Glutamatergic neuron (in vitro differentiated cells): ENCODE measurements at places on chromosomes 12 and 14. TPM values are rescaled to one million over a fixed set of nuclear protein-coding genes. Genes with fewer than 3 reads are reported as not detected.

DNA sequence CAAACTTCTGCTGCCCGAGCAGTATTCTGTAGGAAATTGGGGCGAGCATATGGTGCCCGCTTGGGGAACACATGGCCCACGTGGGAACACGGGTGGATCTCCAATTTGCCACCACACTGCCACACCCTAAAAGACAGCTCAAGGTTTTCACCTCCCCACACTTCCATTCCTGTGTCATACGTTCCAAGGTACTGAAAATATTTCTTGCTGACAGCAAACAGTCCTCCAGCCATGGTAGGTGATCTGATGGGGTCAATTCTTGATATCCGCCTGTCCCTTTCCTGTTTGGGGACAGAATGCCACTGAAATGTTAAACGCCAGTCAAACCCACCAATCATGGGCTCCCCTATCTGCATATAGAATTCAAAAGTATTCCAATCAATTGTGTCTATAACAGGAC is 1.2 kb downstream of the GALNT4 start:
- no peak for DNase-seq

DNA sequence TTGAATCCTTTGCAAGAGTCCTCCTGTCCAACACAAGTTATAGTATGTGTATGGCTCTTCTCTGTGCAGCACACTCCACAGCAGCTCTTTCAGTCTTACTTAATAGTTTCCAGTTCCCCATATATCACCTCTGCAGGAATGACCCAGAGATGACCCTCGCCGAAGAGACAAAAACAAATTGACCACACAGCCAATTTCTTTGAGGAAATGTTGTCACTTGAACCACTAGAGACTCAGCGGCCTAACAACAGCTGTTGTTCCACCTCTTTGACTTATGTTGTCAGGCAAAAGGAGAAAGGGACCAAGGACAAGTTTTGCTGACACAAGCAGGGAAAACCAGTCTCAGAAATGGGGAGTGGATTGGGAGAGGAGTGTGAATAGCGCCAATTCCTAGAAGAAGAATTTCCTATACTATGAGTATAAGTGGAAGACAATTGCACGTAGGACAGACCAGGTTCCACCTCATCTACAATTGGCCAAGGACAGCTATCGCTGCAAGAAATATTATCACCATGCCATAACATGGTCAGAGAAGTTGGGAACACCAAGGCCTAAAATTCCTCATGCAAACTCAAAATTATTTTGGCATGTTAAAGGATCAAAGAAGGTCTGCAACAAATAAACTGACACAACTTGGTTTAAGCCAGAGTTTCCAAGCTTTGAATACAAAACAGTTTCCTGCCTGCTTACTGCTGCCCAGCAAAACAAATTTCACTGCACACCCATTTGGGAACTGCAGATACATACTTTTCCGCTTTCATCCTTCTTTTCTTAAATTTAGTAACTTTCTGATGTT is 41.7 kb upstream of the ITPR2 start:
- DNase-seq: no peak

DNA sequence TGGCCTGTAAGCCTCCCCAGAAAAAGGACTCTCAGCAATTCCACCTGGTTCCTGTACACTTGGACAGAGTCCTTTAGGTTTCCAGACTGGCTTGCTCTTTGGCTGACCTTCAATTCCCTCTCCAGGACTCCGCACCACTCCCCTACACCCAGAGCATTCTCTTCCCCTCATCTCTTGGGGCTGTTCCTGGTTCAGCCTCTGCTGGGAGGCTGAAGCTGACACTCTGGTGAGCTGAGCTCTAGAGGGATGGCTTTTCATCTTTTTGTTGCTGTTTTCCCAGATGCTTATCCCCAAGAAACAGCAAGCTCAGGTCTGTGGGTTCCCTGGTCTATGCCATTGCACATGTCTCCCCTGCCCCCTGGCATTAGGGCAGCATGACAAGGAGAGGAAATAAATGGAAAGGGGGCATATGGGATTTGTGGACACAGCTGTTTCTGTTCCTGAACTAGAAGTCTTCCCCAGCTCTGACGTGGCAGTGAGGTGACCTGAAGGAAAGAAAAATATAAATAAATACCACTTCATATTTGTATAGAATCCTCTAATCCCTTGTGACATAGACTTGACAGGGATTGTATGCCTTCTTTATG is 1.3 kb downstream of the RNASE7 start:
- no peak for DNase-seq

GRCh38 chr12:9122091-9122609 is 6.4 kb upstream of the A2M start:
- DNase-seq: no peak

GRCh38 chr12:11880381-11880780 is 190.4 kb upstream of the BCL2L14 start:
- DNase-seq: no peak

GRCh38 chr12:103580026-103580425 is 7.0 kb upstream of the STAB2 start:
- DNase-seq: no peak

GRCh38 chr12:112486361-112486760 is 67.6 kb downstream of the PTPN11 start:
- DNase-seq: no peak

DNA sequence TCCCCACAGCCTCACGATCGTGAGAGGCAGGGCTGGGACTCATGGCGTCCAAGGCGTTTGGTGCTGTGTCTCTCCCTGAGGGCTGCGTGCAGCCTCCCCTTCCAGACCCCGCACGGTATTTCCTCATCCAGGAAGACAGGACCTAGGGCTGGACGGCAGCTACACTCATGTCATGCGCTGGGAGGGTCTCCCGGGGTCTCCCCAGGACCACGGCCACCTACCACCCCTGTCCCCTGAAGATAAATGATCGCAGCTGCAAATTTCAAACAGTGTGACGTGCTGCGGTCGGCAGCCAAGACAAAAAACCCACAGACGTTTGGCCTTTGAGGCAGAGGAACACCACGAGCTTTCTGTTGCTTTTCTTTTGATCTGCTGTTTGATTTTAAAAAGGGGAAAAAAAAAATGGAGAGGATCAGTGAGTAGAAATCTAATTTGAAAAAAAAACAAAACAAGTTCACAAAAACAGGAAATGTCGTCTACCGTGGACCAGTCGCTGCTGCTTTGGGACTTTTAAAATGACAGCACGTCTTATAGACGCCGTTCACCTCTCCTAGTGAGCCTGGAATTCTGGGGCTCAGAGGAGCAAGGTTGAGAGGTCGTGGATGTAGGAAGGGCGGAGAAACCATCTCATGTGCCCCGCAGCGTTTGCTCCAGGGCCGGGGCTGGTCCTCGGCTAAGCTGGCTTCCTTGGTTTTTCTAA is 237.6 kb downstream of the SLC41A2 start:
- DNase-seq: no peak

GRCh38 chr12:118326991-118327390 is 45.7 kb downstream of the TAOK3 start:
- DNase-seq: no peak

DNA sequence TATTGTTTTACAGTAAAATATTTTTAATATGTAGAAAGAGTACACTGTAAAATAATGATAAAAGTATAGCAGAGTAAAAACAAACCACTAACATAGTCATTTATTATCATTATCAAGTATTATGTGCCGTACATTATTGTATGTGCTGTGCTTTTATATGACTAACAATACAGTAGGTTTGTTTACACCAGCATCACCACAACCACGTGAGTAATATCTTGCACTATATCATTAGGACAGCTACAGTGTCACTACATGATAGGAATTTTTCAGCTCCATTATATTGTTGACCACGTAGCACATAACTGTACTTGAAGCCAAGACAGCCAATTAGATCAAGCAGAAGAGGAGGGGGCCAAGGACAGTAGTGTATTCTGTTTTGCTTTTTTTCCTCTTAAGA is 415.4 kb downstream of the RAD51B start:
- DNase-seq: no peak

- no peak for DNase-seq
Measured at GRCh38 chr14:49989966-49990365, 97.1 kb downstream of the ARF6 start.

DNA sequence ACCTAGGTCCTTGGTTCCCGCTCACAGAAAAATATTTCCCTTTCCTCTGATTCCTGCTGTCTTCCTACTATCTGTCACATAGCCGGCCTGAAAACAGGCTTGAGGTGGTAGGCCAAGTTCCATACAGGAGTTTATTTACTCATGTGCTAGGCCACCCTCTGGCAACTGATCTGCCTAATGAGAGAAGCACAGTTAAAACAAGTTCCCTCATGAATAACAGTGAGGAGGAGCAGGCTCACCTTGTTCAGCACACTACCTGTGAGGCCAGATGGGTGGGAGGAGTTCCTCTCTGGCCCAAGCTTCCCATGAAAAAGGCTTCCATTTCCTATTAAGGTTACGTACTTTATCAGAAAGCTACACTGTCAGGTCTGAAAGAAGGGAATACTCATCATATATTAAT is 206.0 kb downstream of the MYRFL start:
- DNase-seq: no peak

GRCh38 chr12:65619018-65619417 is 205.3 kb upstream of the HMGA2 start:
- no peak for DNase-seq

- DNase-seq: peak; percentile 82
Measured at GRCh38 chr14:33848706-33849454, 102.0 kb downstream of the EGLN3 start.

GRCh38 chr12:93315907-93316622 is 61.7 kb upstream of the NUDT4 start:
- no peak for DNase-seq

Gene TAS2R42
- not detected for total RNA-seq

Gene TMEM52B
- not detected for total RNA-seq

Gene PLA2G1B
- total RNA-seq: not detected

Gene ADAMTS20
- total RNA-seq: 7.0 TPM

Gene MAP1LC3B2
- total RNA-seq: 4.4 TPM

Gene EGLN3
- 1.9 TPM for total RNA-seq

Gene TAS2R50
- total RNA-seq: 1.3 TPM

Gene SLC2A13
- 5.2 TPM for total RNA-seq
